ENCODE measurements at places on chromosomes 2 and 18.

DNA sequence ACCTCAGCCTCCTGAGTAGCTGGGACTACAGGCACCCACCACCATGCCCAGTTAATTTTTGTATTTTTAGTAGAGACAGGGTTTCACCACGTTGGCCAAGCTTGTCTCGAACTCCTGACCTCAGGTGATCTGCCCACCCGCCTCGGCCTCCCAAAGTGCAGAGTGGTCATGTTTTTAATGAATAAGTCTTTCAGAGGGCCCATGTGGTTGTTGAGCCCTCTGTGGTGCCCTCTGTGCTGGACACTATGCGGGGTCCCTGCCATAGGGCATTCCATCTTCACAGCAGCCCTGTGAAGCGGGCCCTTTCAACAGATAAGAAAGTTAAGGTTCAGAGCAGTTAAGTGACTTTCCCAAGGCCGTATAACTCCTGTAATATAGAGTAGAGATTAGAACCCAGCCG, 25.9 kb downstream of the MYO7B start:
- DNase-seq: no peak

DNA sequence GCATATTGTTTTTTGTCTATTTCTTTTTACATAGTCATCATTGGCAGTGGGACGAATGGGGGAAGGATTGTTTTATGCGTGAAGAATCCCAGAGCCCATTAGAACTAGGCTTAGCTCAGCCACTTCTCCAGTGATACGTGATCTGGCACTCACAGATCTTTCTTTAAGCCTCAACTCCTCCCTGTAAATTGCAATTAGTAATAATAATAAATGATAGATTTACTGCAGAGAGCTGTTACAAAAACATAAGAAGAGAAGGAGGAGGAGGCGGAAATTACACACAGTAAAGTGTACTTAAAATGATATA, 629.3 kb downstream of the NRXN1 start:
- DNase-seq: no peak

- no peak for DNase-seq
Measured at GRCh38 chr18:45084206-45084605, 403.5 kb downstream of the SETBP1 start.

DNA sequence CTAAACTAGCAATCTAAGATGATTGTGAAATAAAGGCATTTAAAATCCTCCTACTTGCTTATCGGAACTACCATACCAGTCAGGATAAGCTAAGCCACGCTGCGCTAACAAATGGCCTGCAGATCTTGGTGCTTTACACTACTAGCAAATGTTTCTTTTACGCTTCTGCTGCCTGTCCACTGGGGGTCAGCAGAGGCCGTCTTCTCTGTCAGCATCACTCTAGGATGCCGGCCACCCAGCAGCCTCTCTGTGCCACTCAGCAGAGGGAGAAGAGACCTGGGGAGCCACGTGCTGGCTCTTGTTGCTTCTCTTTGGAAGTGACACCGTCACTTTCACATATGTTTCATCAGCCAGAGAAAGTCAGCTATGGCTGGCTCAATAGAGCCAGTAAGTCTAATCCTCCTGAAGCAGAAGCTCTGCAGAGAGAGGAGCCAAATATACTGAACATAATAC, 36.6 kb downstream of the COPS8 start:
- peak; percentile 7 for DNase-seq

DNA sequence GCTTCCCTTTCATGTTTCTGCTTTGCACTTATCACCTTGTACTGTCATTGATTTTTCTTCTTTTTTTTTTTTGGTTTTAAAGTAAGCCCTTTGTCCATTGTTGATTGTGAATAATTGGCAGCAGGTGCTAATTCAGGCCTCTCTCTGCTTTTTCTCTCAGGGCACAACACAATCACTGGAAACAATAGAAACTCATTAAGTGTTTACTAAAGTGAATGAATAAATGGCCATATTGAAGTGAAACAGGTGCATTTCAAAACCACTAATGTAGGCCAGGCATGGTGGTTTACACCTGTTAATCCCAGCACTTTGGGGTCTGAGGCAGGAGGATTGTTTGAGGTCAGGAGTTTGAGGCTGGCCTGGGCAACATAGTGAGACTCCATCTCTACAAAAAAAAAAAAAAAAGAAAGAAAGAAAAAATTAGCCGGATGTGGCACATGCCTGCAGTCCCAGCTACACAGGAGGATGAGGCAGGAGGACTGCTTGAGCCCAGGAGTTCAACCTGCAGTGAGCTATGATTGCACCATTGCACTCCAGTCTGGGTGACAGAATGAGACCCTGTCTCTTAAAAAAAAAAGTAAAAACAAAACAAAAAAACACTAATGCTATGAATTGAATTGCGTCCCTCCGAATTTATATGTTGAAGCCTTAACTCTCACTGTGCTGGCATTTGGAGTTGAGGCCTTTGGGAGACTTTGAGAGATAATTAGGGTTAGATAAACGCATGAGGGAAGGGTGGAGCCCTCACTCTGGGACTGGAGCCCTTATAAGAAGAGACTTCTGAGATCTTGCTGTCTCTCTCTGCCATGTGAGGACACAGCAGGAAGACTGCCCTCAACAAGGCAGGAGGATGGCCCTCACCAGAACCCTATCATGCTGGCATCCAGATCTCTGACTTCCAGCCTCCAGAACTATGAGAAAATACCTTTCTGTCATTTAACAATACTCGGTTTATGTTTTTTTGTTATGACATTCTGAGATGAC, 19.9 kb downstream of the SLC38A11 start:
- DNase-seq: no peak

- DNase-seq: no peak
Measured at GRCh38 chr2:144421606-144422510, 98.1 kb downstream of the ZEB2 start.

GRCh38 chr2:121184248-121184862, 100.6 kb downstream of the TFCP2L1 start:
- DNase-seq: no peak

GRCh38 chr18:6355789-6356589, 58.7 kb downstream of the L3MBTL4 start:
- DNase-seq: no peak

DNA sequence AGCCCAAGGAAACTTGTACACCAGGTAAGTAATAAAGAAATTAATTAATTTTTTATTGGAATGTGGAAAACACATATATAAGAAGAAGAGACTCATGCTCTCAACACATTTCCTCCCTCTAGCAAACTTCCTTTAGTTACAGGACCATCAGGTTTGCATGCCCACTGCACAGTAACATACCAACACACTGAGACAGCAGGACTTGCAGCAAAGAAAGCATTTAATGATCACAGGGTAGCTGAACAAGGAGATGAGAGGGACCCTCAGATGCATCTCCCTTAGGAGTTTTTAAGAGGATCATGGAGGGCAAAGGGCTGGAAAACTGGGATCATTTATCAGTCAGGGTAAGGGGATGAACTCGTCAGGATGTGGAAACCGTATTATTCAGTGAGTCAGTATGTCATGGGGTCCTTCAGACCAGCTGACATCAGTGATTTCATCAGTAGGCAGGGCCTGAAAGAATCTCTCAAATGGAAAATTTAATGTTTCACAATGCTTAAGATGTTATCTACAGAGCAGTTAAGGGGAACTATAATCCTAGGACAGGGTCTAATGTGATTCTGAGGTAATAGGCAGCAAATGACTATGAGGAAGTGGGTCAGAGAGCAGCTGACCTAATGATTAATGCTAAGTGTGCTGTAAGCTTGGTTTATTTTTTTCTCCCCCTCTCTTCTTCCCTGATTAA, 193.8 kb upstream of the RND3 start:
- DNase-seq: no peak

DNA sequence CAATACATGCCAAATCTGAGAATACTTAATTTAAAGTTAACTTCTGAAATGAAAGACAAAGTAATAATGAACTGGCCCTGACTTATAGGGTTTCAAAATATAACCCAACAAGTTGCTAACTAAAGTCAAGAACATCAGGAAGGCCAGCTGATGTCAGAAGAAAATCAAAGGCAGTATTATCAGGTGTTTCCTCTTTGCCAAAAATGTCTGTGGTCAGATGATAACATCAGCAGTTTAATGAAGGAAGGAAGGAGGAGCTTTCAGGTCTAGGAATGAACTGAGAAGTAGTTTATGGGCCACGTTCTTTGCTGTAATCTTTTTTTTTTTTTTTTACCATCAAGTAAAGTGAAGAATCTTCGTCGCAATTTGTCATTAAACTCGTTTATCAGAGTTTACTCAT, 40.9 kb downstream of the CDH2 start:
- no peak for DNase-seq

- no peak for DNase-seq
Measured at GRCh38 chr2:240618776-240619175, 6.5 kb upstream of the GPR35 start.

GRCh38 chr2:241730671-241731293, 3.6 kb upstream of the D2HGDH start:
- DNase-seq: no peak

DNA sequence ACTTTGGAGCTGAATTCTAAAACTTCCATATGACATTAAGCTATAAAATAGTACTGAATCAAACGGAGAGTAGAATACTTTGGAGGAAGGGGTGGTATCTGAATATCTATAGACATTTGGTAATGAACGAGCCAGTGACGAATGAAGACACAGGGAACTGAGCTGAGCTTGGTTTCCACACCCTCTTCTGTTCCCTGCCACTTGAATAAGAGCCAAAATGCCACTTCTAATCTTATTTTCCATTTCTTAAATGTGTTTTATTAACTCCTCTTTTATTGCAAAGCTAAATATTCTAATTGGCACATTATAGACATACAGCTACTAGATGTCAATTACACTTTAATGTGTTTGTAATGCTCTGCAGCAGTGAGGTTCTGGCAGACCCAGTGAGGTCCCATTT, 76.1 kb downstream of the AFF3 start:
- no peak for DNase-seq

GRCh38 chr2:189553504-189554088, 27.0 kb downstream of the SLC40A1 start:
- no peak for DNase-seq

GRCh38 chr2:101089419-101089818, 61.8 kb downstream of the TBC1D8 start:
- DNase-seq: no peak

GRCh38 chr2:237305579-237305978, 108.4 kb downstream of the COL6A3 start:
- DNase-seq: no peak

DNA sequence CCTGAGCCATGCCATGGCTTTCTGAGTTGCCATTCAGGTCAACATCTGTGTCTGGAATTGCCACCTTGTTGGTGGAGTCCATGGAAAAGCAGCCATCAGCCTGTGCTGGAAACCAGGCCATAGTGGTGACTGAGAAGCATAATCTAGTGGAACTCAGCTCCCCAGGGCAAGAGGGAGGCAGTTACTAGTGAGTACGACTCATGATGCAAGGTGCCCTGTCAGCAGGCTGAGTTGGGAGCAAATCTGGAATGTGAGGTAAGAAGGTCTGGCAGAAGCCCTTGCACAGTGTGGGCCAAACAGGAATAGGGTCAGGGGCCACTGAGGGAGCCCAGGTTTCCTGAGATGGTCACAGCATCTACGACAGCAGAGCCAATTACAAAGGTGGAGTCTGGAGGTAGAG, 37.1 kb downstream of the SULT1C2 start:
- DNase-seq: no peak

- DNase-seq: no peak
Measured at GRCh38 chr18:49757513-49758262, 55.6 kb downstream of the ACAA2 start.

- no peak for DNase-seq
Measured at GRCh38 chr2:72681016-72681995, 144.5 kb downstream of the EXOC6B start.

- DNase-seq: no peak
Measured at GRCh38 chr2:108575132-108575966, 41.1 kb downstream of the LIMS1 start.

GRCh38 chr2:5967506-5967905, 275.3 kb downstream of the SOX11 start:
- DNase-seq: no peak

GRCh38 chr2:75456111-75456510, 104.6 kb downstream of the EVA1A start:
- no peak for DNase-seq

DNA sequence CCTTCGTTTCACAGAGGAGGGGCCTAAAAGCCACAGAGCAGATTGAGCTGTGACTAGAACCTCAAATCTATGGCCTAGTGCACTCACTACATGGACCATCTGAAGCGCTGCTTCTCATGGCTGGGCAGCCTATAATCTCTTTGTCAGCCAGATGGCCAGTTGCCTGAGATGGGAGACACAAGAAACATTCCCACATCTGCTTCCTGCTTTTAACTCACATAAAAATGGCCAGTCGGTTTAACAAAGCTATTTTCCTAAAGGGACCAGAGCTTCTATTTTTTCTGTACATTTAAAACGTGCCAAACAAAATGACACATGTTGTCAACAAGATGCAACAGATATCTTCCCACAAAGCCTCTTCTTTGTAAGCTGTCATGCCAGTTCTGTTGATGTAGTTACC, 173.8 kb downstream of the GFPT1 start:
- DNase-seq: no peak

GRCh38 chr2:11155381-11156035, at the start of gene SLC66A3:
Gene SLC66A3 (plus strand): TSS chr2:11155467. CDS start chr2:11155547, 80 bp downstream.
- DNase-seq: no peak

DNA sequence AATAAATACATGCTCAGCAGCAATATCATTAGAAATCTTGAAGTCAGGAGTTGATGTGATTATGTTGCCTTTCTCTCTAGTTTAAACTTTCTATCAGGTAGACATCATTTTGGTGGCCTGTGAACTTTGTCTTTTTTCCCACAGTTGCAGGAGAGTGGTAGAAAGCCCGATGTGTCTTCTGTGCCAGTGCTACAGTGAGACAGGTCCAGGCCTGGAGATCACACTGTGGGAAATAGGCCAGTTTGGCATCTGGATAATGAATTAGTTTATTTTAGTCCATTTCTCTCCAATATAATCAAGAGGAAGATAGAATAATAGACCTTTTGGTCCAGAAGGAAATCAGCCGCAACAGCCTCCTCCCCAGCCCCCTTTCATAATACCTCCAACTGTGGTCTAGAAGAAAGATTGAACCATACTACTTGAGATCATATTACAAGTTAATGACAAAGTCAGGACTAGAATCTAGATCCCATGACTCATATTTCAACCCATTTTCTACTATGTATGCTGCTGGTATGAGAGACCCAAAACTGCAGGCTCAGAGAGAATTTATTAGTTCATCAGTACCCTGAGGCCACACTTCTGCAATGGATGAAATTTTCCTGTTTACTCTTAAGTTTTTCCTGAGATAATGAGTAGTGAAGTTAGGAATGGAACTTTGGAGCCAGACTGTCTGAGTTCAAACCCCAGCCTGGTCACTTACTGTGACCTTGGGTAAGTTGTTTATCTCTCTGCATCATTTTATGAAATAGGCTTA, 20.6 kb downstream of the KCMF1 start:
- DNase-seq: no peak

- DNase-seq: no peak
Measured at GRCh38 chr2:37866171-37866934, 58.7 kb upstream of the RMDN2 start.

- DNase-seq: no peak
Measured at GRCh38 chr2:149692961-149693396, 105.4 kb upstream of the MMADHC start.

DNA sequence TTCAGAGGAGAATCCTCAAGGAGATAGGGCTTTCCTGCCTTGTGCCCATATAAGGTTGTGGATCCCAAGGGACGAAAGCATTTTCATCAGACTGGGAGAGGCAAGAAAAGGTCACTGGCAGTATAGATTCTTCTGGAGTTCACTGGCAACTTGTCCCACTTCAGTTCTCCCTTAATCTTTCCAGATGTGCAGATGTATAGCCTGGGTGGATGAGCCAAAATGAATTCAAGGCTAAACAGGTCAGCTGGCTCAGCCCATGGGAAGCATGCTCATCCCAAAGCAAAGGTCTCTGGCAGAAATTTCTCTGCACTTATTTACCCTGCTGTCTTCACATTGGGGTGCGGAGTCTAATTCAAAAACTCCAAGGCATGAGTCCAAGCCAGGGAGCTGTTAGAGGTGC, 148.9 kb upstream of the TNP1 start:
- no peak for DNase-seq
